ENCODE measurements at places on chromosomes 13 and 19.
A peak's percentile ranks its signal among the peaks of the same experiment; 100 is the strongest.

GRCh38 chr19:19475849-19476828, 39.2 kb downstream of the TSSK6 start:
- no peak for DNase-seq

- no peak for DNase-seq
These were observed 2.7 kb downstream of the KLK2 start for GRCh38 chr19:50875795-50876422.

GRCh38 chr13:77545626-77546412, 10.3 kb downstream of the SCEL start:
- no peak for DNase-seq

GRCh38 chr13:97753942-97754670, 199.4 kb upstream of the IPO5 start:
- DNase-seq = no peak

DNA sequence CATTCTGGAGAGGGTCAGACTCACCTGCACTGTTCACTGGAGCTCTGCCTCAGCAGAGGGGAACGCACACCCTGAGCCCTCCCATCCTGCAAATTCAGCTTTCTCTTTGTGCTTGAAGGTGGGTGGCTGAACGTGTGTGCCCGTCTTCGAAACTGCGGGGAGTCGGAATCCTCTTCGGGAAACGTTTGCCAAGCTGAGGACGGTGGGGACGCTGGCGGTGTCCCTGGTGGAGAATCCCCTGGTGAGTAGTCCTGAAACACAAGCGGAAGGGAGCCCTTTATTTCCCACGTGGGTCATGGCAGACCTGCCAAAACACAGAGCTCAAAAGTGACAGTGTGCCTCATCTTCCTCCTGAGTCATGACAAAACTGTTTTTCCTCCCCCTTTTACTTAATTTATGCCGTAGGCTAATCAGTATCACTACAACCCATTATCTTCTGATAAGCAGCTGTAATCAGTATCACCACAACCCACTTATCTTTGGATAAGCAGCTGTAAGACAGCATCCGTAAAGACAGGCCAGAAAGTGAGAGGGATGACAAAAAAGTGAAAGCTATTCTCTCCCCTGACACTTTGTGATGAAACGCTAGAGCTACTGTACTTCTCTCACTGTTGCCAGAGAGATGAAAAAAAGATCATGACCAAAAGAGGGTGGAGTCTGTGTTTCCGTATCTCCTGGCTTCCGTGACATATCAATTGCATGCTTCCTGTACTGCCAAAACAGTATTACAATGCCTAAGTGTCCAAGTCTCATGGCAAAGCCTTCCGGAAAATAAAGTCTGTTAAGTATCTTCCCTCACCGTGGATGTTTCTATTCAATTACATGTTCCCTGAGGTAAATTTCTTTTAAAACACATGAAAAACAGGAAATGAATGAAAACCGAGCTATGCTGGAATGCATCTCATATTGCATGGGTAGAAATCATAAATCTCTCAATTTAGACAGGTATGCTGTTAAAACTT, 155.5 kb downstream of the TBC1D4 start:
- peak; percentile 9 for DNase-seq

DNA sequence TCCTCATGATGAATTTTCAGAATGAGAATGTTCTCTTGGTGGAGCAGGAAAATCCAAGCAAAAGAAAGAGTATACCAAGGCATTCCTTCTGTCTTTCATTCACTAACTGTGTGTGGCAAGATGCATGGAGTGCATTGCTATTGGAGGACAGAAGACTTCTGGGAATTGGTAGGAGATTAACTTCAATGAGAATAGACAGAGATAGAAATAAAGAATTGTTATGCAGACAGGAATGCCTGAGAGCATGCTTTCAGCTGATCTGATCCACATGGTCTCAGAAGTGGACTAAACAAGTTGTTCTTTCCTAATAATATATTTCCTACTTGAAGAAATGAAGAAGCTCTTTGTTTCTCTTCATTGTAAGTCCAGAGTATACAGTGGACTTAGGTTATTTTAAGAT, 303.6 kb downstream of the MYO16 start:
- no peak for DNase-seq

GRCh38 chr13:64765636-64766035, 2464.5 kb downstream of the PCDH9 start:
- DNase-seq = no peak

- no peak for DNase-seq
These were observed 566.3 kb downstream of the LIG4 start for GRCh38 chr13:107649079-107649478.

- no peak for DNase-seq
These were observed 42.1 kb upstream of the UQCRFS1 start for GRCh38 chr19:29255006-29255405.

GRCh38 chr19:7366701-7367420, 18.1 kb downstream of the ARHGEF18 start:
- DNase-seq = no peak

All from stimulated activated CD4-positive, alpha-beta T cell treated with anti-CD3 and anti-CD28 coated beads, TNF-alpha, amount 100 ng/mL, for 1 hour (primary cell).